ENCODE measurements at places on chromosomes 6 and 20.

GRCh38 chr6:10484912-10485311 lies 36.2 kb upstream of the GCNT2 start:
- no peak for DNase-seq

GRCh38 chr6:167045828-167046580 lies 46.8 kb downstream of the CEP43 start:
- no peak for DNase-seq

DNA sequence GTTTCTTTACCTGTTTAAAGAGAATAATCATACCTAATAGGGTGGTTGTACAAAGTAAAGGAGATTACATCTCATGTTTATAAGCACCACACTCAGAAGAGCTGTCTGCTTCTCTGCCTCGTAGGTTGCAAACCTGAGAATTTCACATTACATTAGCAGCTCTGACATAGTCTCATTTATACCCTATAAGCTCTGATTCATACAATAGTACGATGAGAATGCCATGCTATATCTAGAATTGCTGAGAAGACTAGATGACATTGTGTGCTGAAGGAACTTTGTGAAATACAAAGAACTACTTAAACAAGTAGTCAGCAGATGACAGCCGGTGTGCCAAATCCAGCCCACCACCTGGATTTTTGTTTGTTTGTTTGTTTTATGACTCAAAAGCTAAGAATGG lies 121.2 kb downstream of the ADAT2 start:
- no peak for DNase-seq

- no peak for DNase-seq
Observed at GRCh38 chr6:169490830-169491229, 211.0 kb downstream of the WDR27 start.

GRCh38 chr20:36147690-36148089 lies 6.8 kb upstream of the EPB41L1 start:
- DNase-seq: no peak

DNA sequence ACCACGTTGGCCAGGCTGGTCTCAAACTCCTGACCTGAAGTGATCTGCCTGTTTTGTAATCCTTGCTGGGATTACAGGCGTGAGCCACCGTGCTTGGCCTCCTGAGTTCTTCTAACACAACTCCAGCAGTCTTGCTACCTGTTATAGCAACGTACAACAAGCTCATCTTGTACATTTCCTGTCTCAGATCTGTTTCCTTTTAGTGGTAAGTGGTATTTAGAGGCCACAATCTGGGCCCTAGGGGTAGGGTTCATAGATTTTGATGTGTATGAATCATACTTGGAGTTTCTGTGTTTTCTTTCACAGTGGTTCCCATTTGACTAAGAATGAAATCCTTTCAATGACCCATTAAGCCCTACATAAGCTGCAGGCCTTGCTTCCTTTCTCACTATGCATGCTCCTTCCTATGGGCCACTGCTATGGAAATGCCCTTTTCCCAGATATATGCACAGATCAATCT lies 27.1 kb upstream of the SYNCRIP start:
- no peak for DNase-seq

- peak; percentile 79 for DNase-seq
Observed at GRCh38 chr6:148144917-148145521, 197.6 kb upstream of the SASH1 start.

- no peak for DNase-seq
Observed at GRCh38 chr20:56731476-56731875, 102.4 kb downstream of the TFAP2C start.

GRCh38 chr6:157486572-157486971 lies 105.6 kb downstream of the ZDHHC14 start:
- no peak for DNase-seq

DNA sequence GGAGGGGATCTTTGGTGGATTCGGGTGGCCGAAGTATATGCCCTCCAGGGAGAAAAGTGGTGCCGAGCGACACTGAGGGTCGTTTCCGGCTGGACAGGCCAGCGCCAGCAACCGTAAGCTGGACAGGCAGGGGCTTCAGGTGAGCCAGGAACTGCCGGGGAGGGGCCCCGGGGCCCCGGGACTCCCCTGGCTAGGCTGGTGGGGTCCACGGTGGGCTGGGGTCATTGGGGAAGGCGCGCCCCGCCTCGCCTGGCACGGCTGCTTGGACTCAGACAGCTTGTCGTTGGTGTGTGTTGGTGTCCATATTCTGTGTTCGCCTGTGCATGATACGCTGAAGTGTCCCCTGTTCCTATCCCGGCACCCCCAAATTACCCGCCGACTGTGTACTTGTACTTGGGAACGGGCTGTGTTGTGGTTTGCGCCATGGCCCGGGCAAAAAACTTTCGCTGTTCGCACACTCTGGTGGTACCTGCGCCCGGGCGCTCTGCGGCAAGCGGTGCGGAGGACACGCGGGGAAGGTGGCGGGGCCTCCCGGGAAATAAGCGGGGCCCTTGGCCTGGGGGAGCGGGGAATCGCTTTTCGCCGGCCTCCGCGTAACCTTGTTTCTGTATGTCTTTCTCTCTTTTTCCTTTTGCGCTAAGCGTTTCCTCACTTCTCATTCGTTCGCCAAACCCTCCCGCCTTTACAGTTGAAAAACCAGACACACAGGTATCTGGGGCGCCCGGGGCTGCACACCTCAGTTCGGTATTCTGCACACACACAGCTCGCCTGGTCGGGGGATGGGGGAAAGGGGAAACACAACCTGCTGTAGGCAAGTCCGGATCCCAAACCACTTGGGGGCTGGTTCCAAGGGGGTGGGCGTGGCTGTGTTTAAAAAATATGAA lies 3.2 kb downstream of the GNAS start:
- DNase-seq: no peak

DNA sequence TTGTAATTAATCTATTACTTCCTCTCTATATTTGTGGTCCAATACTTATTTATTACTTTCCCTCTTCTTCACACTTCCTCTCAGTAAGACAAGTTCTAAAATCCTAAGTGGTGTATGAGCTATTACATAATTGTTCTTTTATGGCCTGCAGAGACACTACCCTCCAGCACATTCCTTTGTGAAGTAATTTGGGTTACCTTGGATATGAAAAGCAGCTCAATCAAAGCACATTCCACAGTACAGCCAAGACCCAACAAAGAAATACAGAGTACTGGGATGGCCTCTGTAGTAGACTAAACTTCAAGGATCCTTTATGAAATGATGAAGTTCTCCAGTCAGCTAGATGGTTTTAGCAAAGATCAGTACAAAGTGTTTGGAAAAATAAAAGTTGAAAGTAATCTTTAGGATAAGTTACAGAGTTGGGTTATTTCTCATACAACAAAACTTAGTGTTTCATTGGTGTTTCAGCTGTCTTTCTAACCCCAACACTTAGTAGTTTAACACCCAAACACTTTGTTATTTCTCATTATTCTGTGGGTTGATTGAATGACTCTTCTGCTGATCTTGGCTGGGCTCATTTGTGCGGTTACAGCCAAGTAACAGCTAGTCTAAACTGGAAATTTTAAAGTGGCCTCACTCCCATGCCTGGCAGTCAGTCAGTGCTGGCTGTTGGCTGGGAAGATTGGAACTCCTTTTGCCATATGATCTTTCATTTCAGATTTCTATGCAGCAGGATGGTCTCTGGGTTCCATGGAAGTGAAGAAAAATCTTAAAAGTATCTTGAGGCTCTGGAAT lies 161.5 kb upstream of the POU3F2 start:
- DNase-seq: no peak
